ENCODE measurements at places on chromosomes 1 and 21.

DNA sequence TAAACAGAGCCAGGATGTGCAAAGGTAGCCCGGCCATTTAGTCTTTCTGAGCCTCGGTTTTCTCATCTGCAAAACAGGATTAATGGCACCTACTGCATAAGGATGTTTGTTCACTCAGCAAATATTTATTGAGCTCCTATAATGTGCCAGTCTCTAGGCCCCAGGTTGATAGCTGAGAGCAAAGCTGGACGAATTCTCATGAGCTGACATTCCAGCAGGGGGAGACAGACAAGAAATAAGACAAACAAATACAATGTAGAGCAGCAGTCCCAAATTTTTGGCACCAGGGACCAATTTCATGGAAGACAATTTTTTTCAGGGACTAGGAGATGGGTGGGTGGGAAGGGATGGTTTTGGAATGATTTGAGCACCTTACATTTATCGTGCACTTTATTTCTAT, 74.3 kb upstream of the PAX7 start:
- no peak for DNase-seq

- DNase-seq, result no peak
Measured at GRCh38 chr1:103517380-103518047, 8.0 kb upstream of the RNPC3 start.

DNA sequence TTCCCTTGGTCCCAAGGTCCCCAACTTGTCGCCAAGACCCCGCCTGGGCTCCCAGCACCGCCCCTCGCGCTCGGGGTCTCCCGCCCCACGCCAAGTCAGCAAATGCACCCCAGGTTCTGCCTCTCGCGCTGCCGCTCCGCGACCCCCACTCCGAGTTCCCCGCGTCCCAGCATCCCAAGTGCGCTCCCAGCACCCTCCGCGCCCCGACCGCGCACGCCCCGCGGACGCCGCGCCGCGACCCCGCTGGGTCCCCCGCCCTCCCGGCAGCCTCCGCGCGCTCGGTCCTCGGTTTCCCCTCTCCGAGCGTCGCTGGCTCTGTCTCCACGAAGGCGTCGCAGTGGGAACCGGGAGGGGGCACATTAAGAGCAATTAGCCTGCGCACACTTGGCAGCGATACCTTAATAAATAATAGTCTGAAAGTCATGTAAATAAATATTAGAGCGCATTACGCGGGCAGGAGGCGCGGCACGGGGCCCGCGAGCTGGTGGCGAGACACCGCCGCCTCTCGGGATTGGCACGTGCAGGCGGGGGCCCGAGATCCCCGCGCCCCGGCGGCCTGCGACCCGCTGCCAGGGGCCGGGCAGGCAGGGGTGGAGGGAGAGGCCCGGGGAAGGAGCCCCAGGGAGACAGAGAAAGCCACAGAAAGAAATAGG, 75.9 kb downstream of the VWA5B1 start:
- no peak for DNase-seq

DNA sequence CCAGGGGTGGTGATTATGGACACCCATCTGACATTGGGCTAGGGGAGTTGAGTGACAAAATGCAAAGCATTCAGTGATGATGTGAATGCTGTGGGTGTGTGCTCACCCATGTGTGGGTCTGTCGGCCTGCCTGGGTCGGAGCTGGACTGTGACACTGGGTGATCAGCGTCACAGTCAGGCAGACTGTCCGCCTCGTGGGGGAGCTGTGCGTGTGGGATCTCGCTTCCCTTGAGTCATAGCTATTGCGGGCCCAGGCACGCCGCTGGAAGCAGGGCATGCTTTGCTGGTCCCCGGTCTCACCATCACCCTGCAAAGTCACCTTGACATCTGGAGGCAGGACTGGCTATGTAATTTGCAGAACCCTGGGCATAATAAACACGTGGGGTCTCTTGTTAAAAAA, 156.9 kb upstream of the IGSF21 start:
- no peak for DNase-seq

DNA sequence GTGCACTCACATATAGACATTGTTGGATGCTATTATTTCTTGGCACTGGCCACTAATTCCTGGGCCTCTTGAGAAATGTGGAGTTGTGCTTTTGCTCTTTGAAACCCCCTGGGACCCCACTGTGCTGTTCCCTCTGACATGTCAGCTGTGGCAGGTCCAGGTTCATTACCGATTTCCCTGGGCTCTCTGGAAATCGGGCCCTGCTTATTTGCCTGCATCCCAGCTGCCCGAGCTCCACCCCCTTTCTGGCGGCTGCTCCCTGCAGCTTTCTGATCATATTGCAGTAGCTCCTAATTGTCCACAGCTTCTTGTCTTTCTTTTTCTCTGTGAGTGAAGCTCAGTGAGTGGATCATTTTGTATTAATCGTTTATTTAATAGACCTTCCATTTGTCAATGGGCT, 183.7 kb upstream of the FAM78B start:
- no peak for DNase-seq

DNA sequence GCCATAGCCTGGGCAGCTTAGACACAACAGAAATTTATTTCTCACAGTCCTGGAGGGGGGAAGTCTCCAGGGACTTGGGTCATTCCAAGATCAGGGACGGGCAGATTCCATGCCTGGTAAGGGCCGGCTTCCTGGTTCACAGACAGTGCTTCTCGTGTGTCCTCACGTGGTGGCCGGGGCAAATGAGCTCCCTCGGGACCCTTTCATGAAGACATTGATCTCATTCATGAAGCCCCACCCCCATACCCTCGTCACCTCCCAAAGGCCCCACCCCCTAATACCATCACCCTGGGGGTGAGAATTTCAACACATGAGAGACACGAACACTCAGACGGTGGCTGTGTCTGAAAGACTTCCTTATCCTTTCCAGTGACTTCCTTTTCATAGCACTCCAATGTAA, 51.5 kb downstream of the ACOT7 start:
- DNase-seq, result no peak

DNA sequence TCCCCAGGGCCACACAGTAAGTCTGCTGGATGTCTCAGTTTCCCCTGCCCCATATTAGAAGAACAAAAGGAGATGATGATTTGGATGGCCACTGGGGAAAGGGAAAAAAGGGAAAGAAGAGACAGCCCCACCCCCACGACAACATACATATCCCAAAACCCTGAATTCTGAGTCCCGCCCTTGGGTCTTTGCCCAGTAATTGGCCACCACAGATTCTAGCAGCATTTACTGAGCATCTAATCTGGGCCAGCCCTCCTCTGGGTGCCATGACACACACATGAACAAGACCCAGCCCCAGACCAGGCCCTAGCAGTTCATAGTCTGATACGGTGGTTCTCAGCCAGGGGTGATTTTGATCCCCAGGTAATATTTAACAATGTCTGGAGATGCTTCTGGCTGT, 5.2 kb upstream of the TTC4 start:
- DNase-seq, result no peak

GRCh38 chr1:179872558-179872957, 5.0 kb downstream of the TOR1AIP2 start:
- DNase-seq, result no peak

GRCh38 chr1:923991-924655, 400 bp downstream of the SAMD11 start:
- no peak for DNase-seq

DNA sequence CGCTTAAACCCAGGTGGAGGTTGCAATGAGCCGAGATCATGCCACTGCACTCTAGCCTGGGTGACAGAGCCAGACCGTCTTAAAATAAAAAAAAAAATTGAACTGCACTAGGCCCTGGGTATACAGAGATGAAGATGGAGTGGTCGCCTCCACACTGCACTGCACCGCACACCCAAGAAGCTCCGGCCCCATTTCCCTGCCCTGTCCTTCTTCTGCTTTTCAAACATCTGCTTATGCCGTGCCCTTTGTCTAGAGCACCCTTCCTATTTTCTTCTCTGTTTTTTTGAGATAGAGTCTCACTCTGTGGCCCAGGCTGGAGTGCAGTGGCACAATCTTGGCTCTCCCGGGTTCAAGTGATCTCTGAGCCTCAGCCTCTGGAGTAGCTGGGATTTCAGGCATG, 17.4 kb downstream of the IQGAP3 start:
- no peak for DNase-seq

DNA sequence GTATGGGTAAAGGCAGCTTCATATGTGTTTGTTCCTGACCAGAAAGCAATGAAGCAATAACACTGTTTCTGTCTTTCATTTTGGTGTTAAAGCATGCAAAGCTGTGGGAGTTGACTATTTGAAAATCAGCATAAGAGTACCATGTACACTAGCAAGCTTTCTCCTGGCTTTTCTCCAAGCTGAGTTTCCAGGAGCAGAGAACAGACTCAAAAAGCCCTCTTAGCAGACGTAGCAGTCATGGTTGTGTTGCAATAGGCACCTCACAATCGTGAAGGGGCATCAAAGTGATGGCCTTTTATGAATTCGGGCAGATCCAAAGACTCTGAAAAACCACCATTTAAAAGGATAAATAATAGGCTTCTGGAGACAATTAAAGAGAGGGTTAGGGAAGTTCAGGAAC, 159.7 kb downstream of the PTGER3 start:
- no peak for DNase-seq

DNA sequence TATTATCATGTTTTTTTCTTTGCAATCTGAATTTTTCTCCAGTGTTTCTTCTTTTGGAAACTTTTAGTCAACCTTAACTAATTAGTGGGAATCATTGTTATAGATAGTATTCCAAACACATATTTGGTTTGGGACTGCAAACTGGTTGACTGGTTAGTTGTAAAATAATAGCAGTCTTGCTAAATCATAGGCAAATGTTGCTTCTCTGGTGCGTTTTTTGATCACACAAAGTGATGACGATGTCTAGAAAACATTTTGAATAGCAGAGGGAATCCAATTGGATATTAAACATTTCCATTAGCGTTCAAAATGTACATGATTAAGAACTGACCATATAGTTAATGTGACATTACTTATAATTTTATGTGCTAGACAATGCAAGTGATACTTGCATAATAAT, 4.5 kb downstream of the DNAJB4 start:
- DNase-seq, result no peak

DNA sequence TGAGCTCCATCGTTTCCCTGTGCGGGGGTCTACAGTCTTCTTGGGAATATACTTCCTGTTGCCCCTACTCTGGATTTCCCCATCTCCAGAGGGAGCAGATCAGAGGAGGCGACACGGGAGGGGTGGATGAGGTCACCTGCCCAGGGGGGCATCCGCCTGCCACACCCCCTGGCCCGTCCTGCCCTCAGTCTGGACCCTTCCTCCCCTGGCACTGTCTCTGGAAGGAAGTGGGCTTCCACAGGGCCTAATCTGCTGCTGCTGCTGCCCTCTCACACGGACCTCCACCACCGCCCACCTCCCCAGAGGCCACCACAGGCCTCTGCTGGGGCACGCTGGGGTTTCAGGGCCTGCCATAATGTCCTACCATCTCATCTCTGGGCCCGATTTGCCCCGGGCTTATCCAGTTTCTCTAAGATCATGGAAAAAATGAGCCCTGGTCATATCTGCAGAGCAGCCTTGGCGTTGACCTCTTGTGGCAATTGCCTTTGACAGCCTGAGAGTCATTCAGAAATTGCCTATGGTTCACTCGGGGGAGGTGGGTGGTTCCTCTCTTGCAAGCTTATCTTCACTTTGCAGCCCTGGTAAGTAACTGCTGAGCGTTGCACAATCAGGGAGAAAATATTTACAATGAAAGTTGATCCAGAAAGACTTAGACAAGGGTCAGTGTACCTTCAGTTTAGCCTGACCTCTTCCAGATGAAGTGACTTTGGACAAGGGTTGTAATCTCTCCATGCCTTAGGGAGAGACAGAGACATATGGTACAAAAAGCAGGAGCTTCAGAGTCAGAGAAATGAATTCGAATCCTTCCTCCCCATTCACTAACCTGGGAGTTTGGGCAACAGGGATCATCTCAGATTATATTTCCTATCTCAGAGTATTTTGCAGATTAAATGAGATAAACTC, 252.4 kb downstream of the TOMM20 start:
- DNase-seq, result no peak

DNA sequence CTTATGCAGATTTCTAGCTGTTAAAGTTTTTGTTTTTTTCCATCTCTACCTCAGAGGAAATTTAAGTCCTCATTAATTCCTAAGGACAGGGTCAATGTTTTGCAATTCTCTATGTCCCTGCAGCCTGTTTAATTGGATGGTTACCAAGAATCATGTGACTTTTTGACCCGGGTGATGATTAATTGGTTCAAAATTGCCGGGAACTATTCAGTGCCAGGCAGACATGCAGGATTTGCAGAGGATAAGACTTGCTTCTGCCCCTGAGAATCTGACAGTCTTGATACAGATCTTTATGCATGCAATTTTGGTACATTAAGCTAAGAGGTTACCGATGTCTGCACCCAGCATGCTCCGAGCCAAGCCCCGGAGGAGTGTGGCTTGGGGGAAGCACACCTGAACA, 87.9 kb downstream of the PLPP3 start:
- DNase-seq, result no peak

GRCh38 chr21:38494251-38494642, 4.0 kb downstream of the ERG start:
- no peak for DNase-seq

DNA sequence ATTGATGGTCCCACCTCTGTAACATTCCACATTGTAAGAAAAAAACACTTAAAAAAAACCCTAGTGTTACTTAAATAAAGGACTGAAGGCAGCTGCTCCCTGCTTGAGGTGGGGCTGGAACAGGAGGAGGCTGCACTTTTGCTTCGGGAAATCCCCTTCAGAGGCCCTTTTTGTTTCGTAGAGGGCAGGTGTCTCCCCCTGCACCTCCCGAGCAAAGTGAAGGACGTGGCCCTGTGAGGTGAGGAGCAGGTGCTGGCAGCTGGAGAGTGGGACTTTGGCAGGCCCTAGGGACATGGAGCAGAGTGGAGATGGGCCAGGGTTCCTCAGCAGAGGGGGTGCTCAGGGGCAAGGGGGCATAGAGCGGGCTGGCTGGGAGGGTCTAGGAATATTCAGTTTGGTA, 33.4 kb upstream of the WNT4 start:
- DNase-seq, result no peak

DNA sequence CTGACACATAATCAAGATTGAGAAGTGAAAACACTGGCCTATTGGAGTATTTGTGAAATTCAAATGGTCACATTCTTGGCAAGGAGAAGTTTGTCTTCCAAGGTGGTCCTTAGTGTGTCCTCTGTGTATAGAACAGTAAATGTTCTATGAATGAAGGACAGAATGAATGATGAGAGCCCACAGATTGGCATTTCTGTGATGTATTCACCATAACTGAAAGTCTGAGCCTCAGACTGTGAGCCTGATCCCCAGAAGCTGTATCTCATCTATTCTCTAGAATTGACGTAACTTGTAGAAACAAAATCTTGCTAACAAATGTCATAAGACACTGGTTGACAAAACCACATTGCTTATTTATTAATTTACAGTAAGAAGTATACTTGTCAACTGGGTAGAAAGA, 111.5 kb upstream of the ETV3 start:
- no peak for DNase-seq

GRCh38 chr1:209168204-209168603, 415.3 kb upstream of the CAMK1G start:
- no peak for DNase-seq

DNA sequence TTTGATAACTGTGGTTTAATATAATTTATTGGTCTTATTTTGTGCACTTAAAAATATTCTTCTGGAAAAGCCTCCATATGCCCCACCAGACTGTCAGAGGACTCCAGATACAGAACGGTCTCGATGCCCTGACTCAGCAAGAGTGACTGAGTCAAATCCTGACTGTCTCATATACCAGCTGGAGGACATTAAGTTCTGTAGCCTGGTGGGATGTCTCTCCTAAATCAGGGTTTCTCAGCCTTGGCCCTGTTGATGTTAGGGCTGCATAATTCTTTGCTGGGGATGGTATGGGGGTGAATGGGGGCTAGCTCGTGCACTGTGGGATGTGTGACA, 67.7 kb upstream of the TLR5 start:
- no peak for DNase-seq

GRCh38 chr1:182971219-182971618, 18.3 kb upstream of the SHCBP1L start:
- no peak for DNase-seq

- DNase-seq, result no peak
Measured at GRCh38 chr1:54375712-54376429, 30.3 kb downstream of the SSBP3 start.
